CD8-positive, alpha-beta memory T cell (primary cell): ENCODE measurements at places on chromosomes 16 and 17. TPM values are rescaled to one million over a fixed set of nuclear protein-coding genes. Genes with fewer than 3 reads are reported as not detected.

DNA sequence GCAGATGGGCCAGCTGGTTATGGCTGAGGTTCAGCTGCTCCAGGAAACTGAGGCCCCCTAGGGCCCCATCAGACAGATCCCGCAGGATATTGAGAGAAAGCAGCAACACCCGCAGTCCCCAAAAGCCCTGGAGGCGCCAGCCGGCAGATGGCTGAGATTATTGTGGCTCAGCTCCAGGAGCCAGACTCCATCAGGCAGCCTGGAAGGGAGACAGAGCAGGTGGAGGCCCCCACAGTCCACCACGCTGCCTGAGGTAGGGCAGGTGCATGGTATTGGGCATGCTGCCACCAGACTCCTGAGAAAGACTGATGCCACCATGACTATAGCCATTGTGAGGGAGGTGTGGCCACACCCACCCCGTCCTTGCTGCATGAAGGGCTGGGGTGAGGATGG, 9.5 kb upstream of the TMEM101 start:
- H3K27ac ChIP-seq, result no peak overlapping the region
- no peaks in the 10 kb centered on the region for H3K27me3 ChIP-seq
- no peaks in the 10 kb centered on the region for H3K36me3 ChIP-seq
- H3K4me3 ChIP-seq, result no peak overlapping the region
- no peaks in the 10 kb centered on the region for H3K4me1 ChIP-seq
- DNase-seq, result no peak

DNA sequence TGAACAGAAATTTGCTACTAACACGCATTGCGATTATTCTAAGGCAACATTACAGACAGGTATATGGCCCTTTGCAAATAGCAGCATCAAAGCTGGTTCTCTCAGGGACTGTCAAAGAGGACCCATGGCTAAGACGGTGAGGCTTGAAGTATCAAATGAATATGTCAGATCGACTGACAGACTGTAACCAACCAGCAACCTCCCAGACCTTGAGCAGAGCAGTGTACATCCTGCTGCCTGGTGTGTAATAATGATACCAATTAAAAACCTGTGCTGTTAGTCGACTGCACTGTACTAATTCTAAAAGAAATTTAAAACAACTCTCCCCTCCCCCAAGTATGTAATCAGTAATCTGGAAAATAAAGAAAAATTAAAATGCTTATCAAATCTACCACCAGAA, 35.9 kb upstream of the GHDC start:
- DNase-seq, result no peak
- H3K4me3 ChIP-seq, result no peak overlapping the region
- H3K27me3 ChIP-seq, result no peaks in the 10 kb centered on the region
- no peak overlapping the region for H3K27ac ChIP-seq
- no peaks in the 10 kb centered on the region for H3K4me1 ChIP-seq
- H3K36me3 ChIP-seq, result no peaks in the 10 kb centered on the region

- no peaks in the 10 kb centered on the region for H3K36me3 ChIP-seq
- no peaks in the 10 kb centered on the region for H3K27me3 ChIP-seq
Measured at GRCh38 chr17:258045-258734, 76.7 kb upstream of the DOC2B start.

GRCh38 chr17:81812571-81813370, 8.8 kb downstream of the GCGR start:
- no peak for DNase-seq
- no peaks in the 10 kb centered on the region for H3K36me3 ChIP-seq
- no peaks in the 10 kb centered on the region for H3K4me1 ChIP-seq
- H3K27me3 ChIP-seq, result peaks cover 8% of the 10 kb centered on the region
- H3K4me3 ChIP-seq, result no peak overlapping the region

DNA sequence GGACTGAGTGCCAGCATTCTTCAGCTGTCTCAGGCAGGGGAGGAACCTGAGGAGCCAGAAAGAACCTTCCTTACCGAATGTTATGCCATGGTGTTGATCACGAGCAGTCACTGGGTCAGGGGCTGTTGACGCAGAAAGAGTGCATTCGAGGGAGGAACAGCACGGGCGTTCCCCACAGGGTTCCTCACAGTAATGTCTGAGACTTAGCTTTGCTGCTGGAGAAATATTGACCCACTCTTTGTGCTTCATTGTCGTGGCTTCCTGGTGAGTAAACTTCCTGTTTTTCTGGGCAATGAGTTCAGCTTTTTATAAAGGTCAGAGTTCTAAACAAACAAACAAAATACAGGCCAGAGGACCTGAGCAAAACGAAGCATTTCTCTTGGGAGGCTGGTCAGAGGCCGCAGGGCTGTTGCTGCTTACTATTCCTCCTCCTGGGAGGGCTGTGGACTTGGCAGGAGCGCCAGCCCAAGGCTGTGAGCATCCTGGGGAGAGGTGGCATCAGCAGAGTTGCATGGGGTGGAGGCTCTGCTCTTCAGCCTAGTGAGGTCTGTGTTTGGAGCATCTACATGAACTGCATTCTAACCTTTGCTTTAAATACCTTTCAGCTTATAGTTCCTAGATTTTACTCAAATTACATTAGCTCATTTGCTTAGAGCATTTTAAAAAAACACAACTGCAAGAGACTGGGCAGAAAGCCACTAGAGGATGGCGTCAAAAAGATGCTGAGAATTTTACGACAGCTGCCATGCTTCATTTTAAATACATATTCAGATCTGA, 143.1 kb upstream of the CACNG5 start:
- H3K27me3 ChIP-seq, result no peaks in the 10 kb centered on the region
- DNase-seq, result peak; percentile 33
- no peak overlapping the region for H3K4me3 ChIP-seq
- no peak overlapping the region for H3K27ac ChIP-seq
- peaks cover 57% of the 10 kb centered on the region for H3K36me3 ChIP-seq
- H3K4me1 ChIP-seq, result no peaks in the 10 kb centered on the region

GRCh38 chr17:67467500-67468455, 90.7 kb downstream of the PITPNC1 start:
- H3K4me1 ChIP-seq, result peaks cover 75% of the 10 kb centered on the region
- no peak overlapping the region for H3K4me3 ChIP-seq
- H3K27me3 ChIP-seq, result no peaks in the 10 kb centered on the region
- no peak overlapping the region for H3K27ac ChIP-seq
- no peaks in the 10 kb centered on the region for H3K36me3 ChIP-seq
- no peak for DNase-seq

- H3K27ac ChIP-seq, result no peak overlapping the region
- DNase-seq, result no peak
- no peaks in the 10 kb centered on the region for H3K36me3 ChIP-seq
- no peaks in the 10 kb centered on the region for H3K27me3 ChIP-seq
- no peak overlapping the region for H3K4me3 ChIP-seq
Measured at GRCh38 chr17:54544249-54544648, 356.4 kb upstream of the TOM1L1 start.

DNA sequence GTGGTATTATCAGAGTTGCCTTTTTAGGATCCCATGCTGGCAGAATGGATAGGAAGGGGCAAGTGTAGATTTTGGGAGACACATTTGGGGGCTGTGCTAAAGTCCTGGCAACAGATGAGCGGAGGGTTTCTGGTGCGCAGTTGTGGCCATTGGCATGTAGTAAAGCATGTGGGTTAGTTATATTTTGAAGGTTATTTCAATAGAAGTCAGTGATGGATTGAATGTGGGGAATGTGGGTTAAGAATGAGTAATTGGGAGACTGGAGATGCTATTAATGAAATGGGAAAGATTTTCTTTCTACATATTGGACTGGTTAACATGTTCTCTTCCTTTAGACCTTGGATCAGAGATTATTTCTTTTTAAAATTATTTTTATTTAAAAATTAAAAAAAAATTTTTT, 10.0 kb downstream of the DUS2 start:
- no peak overlapping the region for H3K4me3 ChIP-seq
- no peaks in the 10 kb centered on the region for H3K36me3 ChIP-seq
- no peak overlapping the region for H3K27ac ChIP-seq
- DNase-seq, result no peak
- H3K4me1 ChIP-seq, result no peaks in the 10 kb centered on the region

GRCh38 chr16:47895146-47895545, 260.6 kb downstream of the ABCC12 start:
- peaks cover 1% of the 10 kb centered on the region for H3K27me3 ChIP-seq
- DNase-seq, result no peak
- H3K4me3 ChIP-seq, result no peak overlapping the region
- H3K27ac ChIP-seq, result no peak overlapping the region
- no peaks in the 10 kb centered on the region for H3K4me1 ChIP-seq
- no peaks in the 10 kb centered on the region for H3K36me3 ChIP-seq

GRCh38 chr17:81128338-81128737, 37.0 kb upstream of the PVALEF start:
- no peaks in the 10 kb centered on the region for H3K27me3 ChIP-seq
- no peaks in the 10 kb centered on the region for H3K4me1 ChIP-seq
- H3K4me3 ChIP-seq, result no peak overlapping the region
- H3K27ac ChIP-seq, result no peak overlapping the region
- no peaks in the 10 kb centered on the region for H3K36me3 ChIP-seq

GRCh38 chr16:72829846-72830775, 217.8 kb downstream of the ZFHX3 start:
- DNase-seq, result no peak
- H3K27me3 ChIP-seq, result no peaks in the 10 kb centered on the region
- no peak overlapping the region for H3K4me3 ChIP-seq

DNA sequence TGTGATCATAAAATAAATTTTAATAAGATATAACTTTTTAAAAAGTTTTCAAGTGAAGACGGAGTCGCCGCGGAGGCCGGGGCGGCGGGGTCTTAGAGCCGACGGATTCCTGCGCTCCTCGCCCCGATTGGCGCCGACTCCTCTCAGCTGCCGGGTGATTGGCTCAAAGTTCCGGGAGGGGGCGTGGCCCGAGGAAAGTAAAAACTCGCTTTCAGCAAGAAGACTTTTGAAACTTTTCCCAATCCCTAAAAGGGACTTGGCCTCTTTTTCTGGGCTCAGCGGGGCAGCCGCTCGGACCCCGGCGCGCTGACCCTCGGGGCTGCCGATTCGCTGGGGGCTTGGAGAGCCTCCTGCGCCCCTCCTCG, at the start of gene FOXC2:
TSS of gene FOXC2 (plus strand) at position 229 of the 365 bp plus-strand sequence. CDS start 507 bp downstream, outside the sequence.
- DNase-seq, result no peak
- no peak within 1 kb of the TSS for H3K4me3 ChIP-seq
- H3K4me1 ChIP-seq, result peaks cover 11% of the 10 kb centered on the region
- H3K36me3 ChIP-seq, result no peaks in the 10 kb centered on the region
- H3K27me3 ChIP-seq, result peaks cover 38% of the 10 kb centered on the region
- no peak within 1 kb of the TSS for H3K27ac ChIP-seq

DNA sequence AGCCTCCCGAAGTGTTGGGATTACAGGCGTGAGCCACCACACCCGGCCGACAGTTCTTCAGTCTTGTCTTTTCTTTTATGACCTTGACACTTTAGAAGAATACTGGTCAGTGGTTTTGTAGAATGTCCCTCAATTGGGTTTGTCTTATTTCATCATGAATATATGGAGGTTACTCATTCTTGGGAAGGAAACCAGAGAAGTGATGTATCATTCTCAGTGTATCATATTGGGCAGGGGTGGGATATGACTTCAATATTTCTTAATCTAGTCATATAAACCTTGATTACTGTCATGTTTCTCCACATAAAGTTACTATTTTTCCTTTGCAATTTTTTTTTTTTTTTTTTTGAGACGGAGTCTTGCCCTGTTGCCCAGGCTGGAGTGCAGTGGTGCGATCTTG, 36.9 kb downstream of the SNTB2 start:
- no peaks in the 10 kb centered on the region for H3K4me1 ChIP-seq
- no peak overlapping the region for H3K4me3 ChIP-seq
- H3K27ac ChIP-seq, result no peak overlapping the region
- H3K27me3 ChIP-seq, result no peaks in the 10 kb centered on the region
- no peak for DNase-seq

- no peaks in the 10 kb centered on the region for H3K36me3 ChIP-seq
- peaks cover 22% of the 10 kb centered on the region for H3K4me1 ChIP-seq
- no peaks in the 10 kb centered on the region for H3K27me3 ChIP-seq
- H3K4me3 ChIP-seq, result no peak overlapping the region
- no peak overlapping the region for H3K27ac ChIP-seq
- DNase-seq, result no peak
Measured at GRCh38 chr16:29675811-29676643, 3.0 kb upstream of the QPRT start.

DNA sequence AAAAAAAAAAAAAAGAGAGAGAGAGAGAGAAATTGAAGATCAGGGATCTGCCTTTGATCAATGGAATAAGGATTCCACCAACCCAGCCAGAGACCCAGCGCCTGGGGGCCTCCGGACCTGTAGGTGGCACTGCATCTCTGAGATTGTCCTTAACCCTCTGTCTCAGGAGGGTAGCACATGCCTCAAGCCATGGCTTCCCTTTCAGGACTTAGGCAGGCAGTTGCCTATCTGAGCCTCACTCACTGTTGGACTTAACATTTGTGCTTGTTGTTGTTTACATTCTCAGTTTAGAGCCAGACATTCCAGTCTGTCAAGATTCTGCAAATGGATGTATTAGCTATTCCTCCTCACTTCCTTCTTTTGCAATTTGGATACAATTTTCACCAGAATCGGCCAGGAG, 5.1 kb upstream of the SCNN1B start:
- H3K36me3 ChIP-seq, result no peaks in the 10 kb centered on the region
- no peaks in the 10 kb centered on the region for H3K27me3 ChIP-seq
- no peak for DNase-seq
- H3K4me3 ChIP-seq, result no peak overlapping the region
- no peak overlapping the region for H3K27ac ChIP-seq

DNA sequence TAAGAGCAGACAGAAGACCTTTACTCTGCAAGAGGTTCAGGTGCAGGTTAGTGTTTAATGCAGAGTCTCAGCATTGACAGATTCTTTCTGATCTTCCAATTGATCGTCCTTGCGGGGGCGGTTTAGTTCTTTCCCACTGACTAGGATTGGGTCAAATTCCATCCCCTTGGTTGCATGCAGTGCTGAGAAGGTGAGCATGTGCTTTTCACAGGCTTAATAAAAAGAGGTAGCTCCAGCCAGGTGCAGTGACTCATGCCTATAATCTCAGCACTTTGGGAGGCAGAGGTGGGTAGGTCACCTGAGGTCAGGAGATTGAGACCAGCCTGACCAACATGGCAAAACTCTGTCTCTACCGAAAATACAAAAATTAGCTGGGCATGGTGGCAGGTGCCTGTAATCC, 7.5 kb upstream of the ITGAD start:
- H3K4me3 ChIP-seq, result no peak overlapping the region
- H3K27me3 ChIP-seq, result no peaks in the 10 kb centered on the region
- no peak overlapping the region for H3K27ac ChIP-seq
- no peaks in the 10 kb centered on the region for H3K4me1 ChIP-seq
- no peaks in the 10 kb centered on the region for H3K36me3 ChIP-seq
- DNase-seq, result no peak

SLC38A8 gene
- not detected for total RNA-seq

SMIM5 gene
- 0.20 TPM for total RNA-seq

TMEM95 gene
- total RNA-seq, result not detected

PYY gene
- total RNA-seq, result not detected

CCDC78 gene
- total RNA-seq, result 9.8 TPM

TEKT5 gene
- total RNA-seq, result not detected

PRR15L gene
- not detected for total RNA-seq

PDILT gene
- not detected for total RNA-seq

RHBDL1 gene
- 0.33 TPM for total RNA-seq

C16orf92 gene
- not detected for total RNA-seq

PPY gene
- not detected for total RNA-seq

CDRT15 gene
- total RNA-seq, result not detected

MAP2K6 gene
- total RNA-seq, result 1.9 TPM
